SK-N-SH (cell line): ENCODE measurements at places on chromosomes 5 and 9. TPM values are rescaled to one million over a fixed set of nuclear protein-coding genes. Genes with fewer than 3 reads are reported as not detected.

- H3K4me1 ChIP-seq, result peaks cover 2% of the 10 kb centered on the region
- peaks cover 4% of the 10 kb centered on the region for H3K36me3 ChIP-seq
- DNase-seq, result no peak
Measured at GRCh38 chr9:100083448-100084127, 15.2 kb downstream of the ERP44 start.

DNA sequence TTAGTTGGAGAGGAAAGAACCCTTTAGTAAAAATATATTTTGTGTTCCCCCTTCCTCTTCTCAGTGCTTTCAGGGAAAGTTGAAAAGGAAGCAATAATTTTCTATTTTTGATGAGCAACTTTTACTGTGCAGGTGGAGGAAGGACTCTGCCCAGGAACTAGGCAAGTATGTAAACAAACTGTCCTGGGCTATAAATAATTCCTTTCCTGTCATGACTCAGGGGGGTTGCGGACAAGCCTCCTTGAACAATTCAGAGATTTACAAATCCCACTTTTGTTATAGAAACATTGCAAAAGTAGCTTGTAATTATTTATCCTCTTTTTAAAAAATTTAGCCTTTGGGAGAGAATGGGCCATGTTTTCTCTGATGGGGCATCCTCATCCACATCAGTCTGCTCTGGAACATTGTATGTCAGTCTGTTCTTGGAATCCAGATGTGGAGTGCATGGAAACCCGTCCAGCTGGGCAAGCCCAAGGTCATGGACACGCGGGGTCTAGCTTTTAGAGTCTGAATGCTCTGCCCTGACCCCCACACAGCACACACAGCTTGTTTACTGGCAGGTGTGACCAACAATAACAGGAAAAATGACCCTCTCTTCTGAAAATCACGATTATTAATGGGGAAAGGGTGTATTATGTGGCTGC is 127.6 kb downstream of the GADD45G start:
- no peak overlapping the region for H3K4me3 ChIP-seq
- H3K4me1 ChIP-seq, result no peaks in the 10 kb centered on the region; the same call in 1 of the 2 replicates
- no peaks in the 10 kb centered on the region for H3K36me3 ChIP-seq
- no peak for DNase-seq
- no peaks in the 10 kb centered on the region for H3K27me3 ChIP-seq
- no peak overlapping the region for H3K27ac ChIP-seq

- H3K4me3 ChIP-seq, result no peak overlapping the region
- no peaks in the 10 kb centered on the region for H3K36me3 ChIP-seq
- no peak for DNase-seq
- no peak overlapping the region for H3K27ac ChIP-seq
- H3K4me1 ChIP-seq, result no peaks in the 10 kb centered on the region
Measured at GRCh38 chr9:76733096-76733495, 31.1 kb upstream of the PCA3 start.

GRCh38 chr5:5929291-5930020 is 448.9 kb downstream of the MED10 start:
- no peaks in the 10 kb centered on the region for H3K36me3 ChIP-seq
- H3K27ac ChIP-seq, result no peak overlapping the region
- no peak for DNase-seq
- no peak overlapping the region for H3K4me3 ChIP-seq
- H3K27me3 ChIP-seq, result no peaks in the 10 kb centered on the region
- peaks cover 15% of the 10 kb centered on the region for H3K4me1 ChIP-seq

The FGF10 gene
- polyA plus RNA-seq, result not detected in 2 replicates

DNA sequence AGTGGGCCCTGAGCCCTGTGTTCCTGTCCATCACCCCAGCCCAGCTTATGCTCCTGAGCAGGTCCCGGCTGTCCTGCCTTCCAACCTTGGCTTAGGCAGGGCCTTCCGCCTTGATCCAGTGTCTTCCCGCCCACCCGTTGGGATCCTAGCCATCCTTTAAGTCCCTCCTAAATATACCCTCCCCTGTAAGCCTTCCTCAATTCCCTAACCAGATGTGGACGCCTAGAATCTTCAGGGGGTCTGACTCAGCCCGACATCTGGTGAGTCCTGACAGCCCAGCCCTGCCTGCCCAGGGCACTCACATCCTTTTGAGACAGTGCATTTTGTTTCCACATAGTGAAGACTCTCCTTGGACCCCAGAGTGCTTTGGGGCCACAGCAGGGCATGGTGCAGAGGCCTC is 23.7 kb downstream of the SLC6A7 start:
- no peak overlapping the region for H3K4me3 ChIP-seq
- H3K36me3 ChIP-seq, result no peaks in the 10 kb centered on the region
- no peaks in the 10 kb centered on the region for H3K27me3 ChIP-seq
- no peaks in the 10 kb centered on the region for H3K4me1 ChIP-seq
- H3K27ac ChIP-seq, result no peak overlapping the region
- no peak for DNase-seq

- H3K27me3 ChIP-seq, result no peaks in the 10 kb centered on the region
- DNase-seq, result no peak
- H3K27ac ChIP-seq, result peak overlapping the region; percentile 72; the same call in 1 of the 2 replicates
- H3K4me1 ChIP-seq, result peaks cover 4% of the 10 kb centered on the region; the same call in 1 of the 2 replicates
Measured at GRCh38 chr5:120463006-120463680, 957 bp upstream of the PRR16 start.

DNA sequence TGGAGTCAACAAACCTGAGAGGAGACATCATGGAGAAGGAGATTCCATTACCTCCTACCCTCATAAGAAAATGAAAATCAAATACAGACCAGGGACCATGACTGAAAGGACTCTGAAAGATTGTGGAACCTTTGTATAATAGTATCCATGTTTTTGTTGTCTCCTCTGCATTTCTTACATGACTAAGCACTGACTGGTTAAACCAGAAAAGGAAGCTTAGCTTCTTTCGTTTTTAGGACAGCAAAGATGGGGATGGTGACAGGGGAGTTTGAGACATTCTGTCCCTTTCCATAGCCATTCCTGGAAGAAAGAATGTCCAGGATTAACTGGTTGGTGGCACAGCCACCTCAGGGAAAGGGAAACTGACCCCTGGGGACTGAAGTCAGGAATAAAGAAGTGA is 22.2 kb downstream of the ITGA1 start:
- no peak for DNase-seq
- no peak overlapping the region for H3K4me3 ChIP-seq
- peak overlapping the region; percentile 62 for H3K27ac ChIP-seq
- peaks cover 12% of the 10 kb centered on the region for H3K36me3 ChIP-seq

The TNC gene
- polyA plus RNA-seq, result 572 and 805 TPM in 2 replicates

The ZMAT2 gene
- polyA plus RNA-seq, result 30.9 and 42.2 TPM in 2 replicates

DNA sequence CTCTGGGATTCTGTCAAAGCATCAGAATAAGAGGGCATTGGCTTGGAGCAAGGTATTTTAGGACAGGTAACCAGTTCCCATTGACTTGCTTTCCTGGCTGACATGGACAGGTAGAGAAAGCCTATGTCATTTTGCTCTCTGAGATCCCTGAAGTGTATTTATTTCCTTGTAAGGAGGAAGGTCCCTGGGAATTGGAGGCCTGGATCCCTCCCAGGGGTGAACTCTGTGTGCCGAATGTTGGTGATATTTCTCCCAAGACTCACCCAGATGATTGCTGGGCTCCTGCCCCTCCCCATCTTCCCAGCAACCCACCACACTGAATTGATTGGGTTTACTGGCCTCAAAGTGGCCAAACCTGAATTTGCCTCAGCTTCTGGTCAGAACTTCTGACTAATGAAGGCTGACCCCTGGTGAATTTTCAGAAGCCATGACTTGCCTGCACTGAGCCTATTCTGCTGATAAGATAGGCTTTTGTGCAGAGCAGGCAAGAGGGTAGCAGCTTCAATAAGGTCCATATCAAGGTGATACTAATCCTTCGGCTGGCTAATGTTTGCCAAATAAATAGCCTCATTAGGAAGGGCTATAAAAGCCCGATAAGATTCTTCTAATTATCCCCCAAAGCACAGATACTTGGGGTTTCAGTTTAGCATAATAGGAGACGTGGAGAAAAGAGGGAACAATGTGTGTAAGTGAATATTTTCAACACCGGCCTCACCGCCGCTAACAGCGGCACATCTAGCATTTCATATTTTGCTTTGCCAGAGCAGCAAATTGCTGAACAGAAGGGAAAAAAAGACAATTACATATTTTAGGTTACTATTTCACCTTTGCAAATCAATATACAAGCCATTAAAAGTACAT is 152.9 kb upstream of the PITX1 start:
- no peak for DNase-seq
- no peak overlapping the region for H3K4me3 ChIP-seq
- no peaks in the 10 kb centered on the region for H3K4me1 ChIP-seq
- H3K27ac ChIP-seq, result no peak overlapping the region

DNA sequence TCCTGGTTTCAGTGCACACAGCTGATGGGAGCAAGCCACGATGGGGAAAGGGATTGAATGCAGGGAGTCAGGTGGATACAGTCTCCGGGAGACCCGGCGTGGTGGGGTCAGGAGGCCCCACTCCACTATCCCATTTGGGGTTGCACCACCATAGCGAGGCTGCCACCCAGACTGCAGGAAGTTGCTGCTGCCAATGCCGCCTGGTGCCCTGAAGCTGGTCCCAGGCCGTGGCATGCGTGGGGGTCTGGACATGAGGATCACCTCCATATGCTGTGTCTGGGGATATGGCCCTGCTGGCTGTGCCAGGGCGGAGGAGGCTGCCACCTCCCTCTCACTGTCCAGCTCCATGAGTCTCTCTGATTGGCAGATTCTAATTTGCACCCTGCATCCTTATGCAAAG is 45.3 kb downstream of the COL5A1 start:
- no peak overlapping the region for H3K4me3 ChIP-seq
- peaks cover 11% of the 10 kb centered on the region; the same call in 1 of the 2 replicates for H3K36me3 ChIP-seq
- H3K4me1 ChIP-seq, result no peaks in the 10 kb centered on the region

GRCh38 chr9:134267305-134267880 is 58.9 kb upstream of the RXRA start:
- DNase-seq, result no peak
- H3K27ac ChIP-seq, result no peak overlapping the region
- no peak overlapping the region for H3K4me3 ChIP-seq

- H3K27ac ChIP-seq, result no peak overlapping the region
- peaks cover 14% of the 10 kb centered on the region; the same call in 1 of the 2 replicates for H3K27me3 ChIP-seq
- DNase-seq, result peak; percentile 8
- no peak overlapping the region for H3K4me3 ChIP-seq
- no peaks in the 10 kb centered on the region for H3K4me1 ChIP-seq
Measured at GRCh38 chr5:64634997-64635686, 55.2 kb upstream of the SHISAL2B start.

- no peak overlapping the region for H3K4me3 ChIP-seq
- H3K27me3 ChIP-seq, result no peaks in the 10 kb centered on the region
- DNase-seq, result no peak
- H3K4me1 ChIP-seq, result peaks cover 14% of the 10 kb centered on the region; the same call in 1 of the 2 replicates
Measured at GRCh38 chr5:64792469-64792868, 23.7 kb downstream of the CWC27 start.

GRCh38 chr5:39432696-39433530 is 8.1 kb upstream of the DAB2 start:
- H3K27me3 ChIP-seq, result peaks cover 47% of the 10 kb centered on the region; the same call in 1 of the 2 replicates
- DNase-seq, result no peak
- no peaks in the 10 kb centered on the region for H3K36me3 ChIP-seq
- H3K27ac ChIP-seq, result no peak overlapping the region
- H3K4me1 ChIP-seq, result no peaks in the 10 kb centered on the region

The LSM11 gene
- polyA plus RNA-seq, result 0.95 and 1.3 TPM in 2 replicates

DNA sequence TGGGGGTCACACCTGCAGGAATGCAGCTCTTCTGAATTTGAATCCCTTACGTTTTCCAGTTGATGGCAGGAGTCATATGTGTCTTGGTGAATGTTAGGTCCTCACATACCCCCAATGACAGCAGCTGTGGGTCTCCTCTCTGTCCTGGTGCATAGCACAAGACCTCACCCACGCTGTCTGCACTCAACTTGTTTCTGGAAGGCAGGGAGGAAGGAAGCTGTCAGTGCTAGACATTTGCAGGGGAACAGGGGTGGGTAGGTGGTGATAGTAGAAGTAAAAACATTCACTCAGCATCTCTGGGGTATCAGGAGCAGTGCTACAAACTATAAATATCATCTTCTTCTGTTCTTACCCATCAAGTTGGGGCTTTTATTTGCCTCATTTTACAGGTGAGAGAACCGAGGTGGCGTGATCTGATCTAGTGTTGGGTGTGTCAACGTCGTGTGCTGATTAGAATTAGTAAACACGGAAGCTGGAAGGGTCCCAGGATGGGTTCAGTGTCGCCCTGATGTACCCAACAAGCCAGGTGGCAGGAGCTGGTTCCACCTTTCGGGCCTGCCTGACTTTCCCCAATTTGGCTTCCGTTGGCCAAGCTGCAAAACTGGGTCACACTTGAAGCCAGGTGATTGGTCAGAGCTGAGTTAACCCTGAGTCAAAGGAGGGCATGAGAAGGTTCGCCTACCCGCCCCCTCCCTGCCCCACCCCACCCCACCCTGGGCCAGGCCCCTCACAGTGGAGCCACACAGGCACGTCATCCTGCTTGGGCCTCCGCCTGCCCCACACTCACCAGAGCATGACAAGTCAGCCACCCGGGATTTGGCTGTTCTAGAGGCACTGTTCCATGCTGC is 15.8 kb downstream of the ERGIC1 start:
- no peaks in the 10 kb centered on the region for H3K36me3 ChIP-seq
- peaks cover 10% of the 10 kb centered on the region; the same call in 1 of the 2 replicates for H3K4me1 ChIP-seq
- no peak for DNase-seq
- no peak overlapping the region for H3K27ac ChIP-seq
- H3K4me3 ChIP-seq, result no peak overlapping the region
- H3K27me3 ChIP-seq, result no peaks in the 10 kb centered on the region

The FOXD4 gene
- polyA plus RNA-seq, result 0.34 and 0.38 TPM in 2 replicates

- DNase-seq, result no peak
- no peak overlapping the region for H3K27ac ChIP-seq
- no peaks in the 10 kb centered on the region for H3K27me3 ChIP-seq
- H3K4me3 ChIP-seq, result no peak overlapping the region
- H3K4me1 ChIP-seq, result no peaks in the 10 kb centered on the region
Measured at GRCh38 chr9:135440620-135441019, 39.0 kb upstream of the PPP1R26 start.
